ENCODE measurements at places on chromosomes 1 and 21.

DNA sequence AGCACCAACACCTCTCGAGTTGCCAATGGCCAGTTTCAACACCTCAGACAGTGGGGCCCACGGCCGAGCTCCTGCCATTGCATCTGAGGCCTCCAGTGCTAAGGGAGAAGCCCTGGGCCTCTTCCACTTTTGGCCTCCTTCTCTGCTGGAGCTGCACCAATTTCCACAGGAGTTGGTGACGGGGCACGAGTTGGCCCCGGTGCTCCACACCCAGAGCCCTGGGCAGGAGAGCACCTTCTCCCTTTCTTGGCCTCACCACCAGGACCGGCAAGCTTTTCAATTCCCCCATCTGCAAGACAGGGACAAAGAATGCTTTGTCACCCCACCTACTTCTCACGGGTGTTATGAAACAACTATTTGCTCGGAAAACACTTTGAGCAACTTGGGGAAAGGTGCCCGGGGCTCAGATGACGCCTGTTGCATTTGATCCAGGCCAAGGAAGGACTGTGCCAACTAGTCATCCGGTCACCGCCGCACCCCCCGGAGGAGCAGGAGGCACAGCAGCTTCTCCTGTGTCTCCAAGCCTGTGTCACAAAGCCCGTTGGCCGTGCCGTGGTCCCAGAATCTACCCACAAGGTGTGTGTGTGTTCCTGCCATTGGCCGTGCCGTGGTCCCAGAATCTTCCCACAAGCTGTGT is 55.2 kb downstream of the TOMM20 start:
- no peak for DNase-seq

- DNase-seq = peak; percentile 90
Measured at GRCh38 chr21:41678924-41679318, 87.9 kb downstream of the RIPK4 start.

DNA sequence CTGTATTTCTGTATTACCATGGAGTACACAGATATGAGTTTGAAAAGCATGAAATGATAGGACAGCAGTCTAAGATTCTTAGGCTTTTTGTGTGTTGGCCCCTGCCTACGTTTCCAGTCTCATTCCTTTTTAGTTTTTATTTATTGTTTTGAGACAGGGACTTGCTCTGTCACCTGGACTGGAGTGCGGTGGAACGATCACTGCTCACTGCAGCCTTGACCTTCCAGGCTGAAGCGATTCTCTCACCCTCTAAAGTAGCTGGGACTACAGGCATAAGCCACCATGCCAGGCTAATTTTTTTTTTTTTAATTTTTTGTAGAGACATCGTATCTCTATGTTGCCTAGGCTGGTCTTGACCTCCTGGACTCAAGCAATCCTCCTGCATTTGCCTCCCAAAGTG is 3.8 kb downstream of the RAVER2 start:
- no peak for DNase-seq

DNA sequence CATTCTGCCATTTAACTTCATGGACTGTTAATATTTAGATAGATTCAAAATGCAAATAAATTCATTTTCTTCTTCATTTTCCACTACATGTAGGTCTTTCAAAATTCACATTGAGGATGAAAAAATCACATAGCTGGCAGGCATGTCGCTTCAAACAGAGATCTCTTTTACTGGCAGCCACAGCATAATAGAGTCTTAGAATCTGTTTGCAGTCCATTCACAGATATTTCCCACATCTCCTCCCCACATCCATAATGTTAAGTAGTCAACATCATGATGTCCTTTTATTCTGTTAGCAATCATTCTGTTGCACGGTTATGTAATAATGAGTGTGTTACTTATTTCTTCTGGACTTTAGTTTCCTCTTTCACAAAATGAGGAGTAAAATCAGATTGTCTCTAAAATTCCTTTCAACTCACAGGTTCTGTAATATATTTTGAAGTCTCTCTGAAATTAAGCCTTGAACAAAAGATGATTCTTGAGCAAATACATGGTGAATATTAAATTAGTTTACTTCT is 257.5 kb upstream of the SNX7 start:
- DNase-seq = no peak

GRCh38 chr21:42102991-42103390 is 31.9 kb downstream of the UMODL1 start:
- no peak for DNase-seq

- no peak for DNase-seq
Measured at GRCh38 chr1:93596329-93597089, 85.1 kb downstream of the BCAR3 start.

- DNase-seq = no peak
Measured at GRCh38 chr1:150234566-150235293, 1.2 kb downstream of the ANP32E start.

- DNase-seq = no peak
Measured at GRCh38 chr21:37087188-37087587, 14.1 kb downstream of the TTC3 start.

DNA sequence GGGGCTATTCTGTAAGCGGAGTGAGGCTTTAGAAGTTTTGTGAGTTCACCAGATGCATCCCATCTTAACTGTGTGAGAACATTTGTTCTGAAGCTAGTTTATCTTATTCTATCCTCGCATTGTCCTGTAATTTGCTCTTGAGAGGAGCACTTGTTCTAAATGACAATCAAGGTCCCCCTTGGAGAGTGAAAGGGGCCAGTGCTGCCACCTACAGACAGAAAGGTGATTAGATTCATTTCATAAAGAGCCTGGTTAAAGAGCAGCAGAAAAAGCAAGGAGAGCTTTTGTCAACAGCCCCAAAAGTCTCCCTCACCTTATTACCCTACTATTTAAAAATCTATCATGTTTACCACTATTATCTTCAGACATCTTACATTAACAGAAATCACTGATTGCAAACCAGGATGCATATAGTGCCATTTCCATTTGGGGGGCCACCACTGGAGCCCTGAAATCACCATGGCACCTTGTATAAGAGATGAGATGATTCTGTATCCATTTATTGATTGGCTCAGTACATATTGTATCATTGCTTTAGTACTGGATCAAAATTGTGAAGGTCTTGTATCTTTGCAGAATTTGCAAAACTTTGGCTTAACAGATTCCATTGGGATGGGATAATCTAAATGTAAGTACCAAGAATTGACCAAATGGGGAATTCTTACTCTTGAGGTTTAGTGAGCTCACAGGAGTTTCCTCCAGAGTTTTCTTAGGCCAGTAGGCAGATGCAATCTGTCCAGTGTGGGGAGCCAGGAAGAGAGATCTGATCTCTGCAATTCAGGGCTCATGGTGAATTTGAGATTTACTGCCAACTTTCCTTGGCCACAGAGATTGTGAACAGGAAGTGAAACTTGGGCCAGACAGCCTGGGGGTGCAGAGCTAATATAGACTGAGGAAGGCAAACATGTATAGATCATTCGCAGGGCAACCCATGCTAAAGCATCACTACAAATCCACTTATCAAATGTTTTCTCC is 64.3 kb upstream of the TRABD2B start:
- DNase-seq = no peak

DNA sequence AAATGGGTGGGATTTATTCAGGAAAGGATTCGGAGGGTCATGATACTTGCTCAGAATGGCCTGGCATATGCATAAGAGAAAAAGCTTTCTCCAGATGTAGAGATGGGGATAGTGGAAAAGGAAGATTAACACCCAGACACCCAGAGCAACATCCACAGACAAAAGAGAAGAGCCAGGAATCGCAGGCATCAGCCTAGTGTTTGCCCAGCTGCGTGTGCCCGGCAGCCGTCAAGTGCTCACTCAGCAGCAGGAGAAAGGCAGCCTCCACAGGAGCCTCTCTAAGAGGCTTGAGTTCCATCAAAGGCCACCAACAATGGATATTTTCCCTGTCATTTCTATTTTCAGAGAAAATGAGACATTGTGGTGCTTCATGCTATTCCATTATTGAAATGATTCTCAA is 54.7 kb downstream of the NTPCR start:
- DNase-seq = no peak

DNA sequence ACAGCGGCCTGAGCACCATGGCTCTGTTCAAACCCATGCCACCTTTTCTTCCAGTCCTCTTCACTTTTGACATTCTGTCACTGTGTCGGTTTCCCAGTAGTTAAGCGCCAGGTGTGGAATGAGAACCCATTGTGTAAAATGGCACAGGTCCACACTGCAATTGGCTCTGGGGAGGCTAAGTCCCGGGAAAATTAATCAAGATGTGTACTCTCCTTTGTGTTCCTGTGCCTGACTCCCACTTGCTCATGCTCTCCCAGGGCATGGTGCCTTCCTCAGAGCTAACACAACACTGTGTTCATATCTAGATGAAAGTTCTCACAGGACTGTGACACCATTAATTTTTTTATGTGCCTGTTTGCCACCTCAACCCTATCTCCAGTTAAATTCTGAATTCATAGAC is 59.0 kb upstream of the BTG3 start:
- no peak for DNase-seq

GRCh38 chr21:34936883-34937563 is 112.1 kb downstream of the RUNX1 start:
- DNase-seq = no peak
